ENCODE measurements at places on chromosomes 2 and 18. TPM values are rescaled to one million over a fixed set of nuclear protein-coding genes. Genes with fewer than 3 reads are reported as not detected.

The SLC9A4 gene
- not detected for polyA plus RNA-seq

DNA sequence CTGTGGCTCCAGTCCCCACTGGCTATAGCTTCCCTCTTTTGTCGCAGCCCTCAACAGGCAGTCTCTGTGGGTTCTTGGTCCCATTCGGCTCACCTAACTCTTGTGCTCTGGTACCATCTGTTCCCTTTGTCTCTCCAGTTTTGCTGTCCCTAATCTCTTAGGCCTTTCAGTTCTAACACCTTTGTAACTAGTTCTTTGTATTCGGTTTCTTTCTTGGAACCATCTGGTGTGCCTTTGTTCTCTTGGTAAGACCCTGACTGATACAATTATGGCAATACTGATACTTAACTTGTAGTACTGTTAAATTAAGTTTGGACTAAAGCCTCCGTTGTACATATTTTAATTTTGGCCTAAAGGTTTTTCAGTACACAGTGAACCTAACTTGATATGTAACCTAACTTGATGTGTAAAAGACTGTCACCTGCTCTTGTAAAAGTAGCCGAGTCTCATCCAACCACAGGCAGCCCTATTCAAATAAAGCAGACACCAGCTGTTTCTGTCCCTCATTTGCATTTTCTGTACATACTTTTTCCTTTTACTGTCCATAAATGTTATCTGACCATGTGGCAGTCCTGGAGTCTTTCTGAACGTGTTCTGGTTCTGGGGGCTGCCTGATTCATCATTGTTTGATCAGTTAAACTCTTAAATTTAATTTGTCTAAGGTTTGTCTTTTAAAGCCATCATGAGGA is 4.8 kb upstream of the MRPL44 start:
- no peak overlapping the region for H3K27ac ChIP-seq
- no peaks in the 10 kb centered on the region for H3K36me3 ChIP-seq
- DNase-seq: peak; percentile 42
- no peaks in the 10 kb centered on the region for H3K27me3 ChIP-seq
- no peak overlapping the region for H3K4me3 ChIP-seq
- H3K4me1 ChIP-seq: peaks cover 12% of the 10 kb centered on the region

The NAT8 gene
- polyA plus RNA-seq: not detected

- H3K27me3 ChIP-seq: no peaks in the 10 kb centered on the region
- no peak overlapping the region for H3K4me3 ChIP-seq
- H3K4me1 ChIP-seq: no peaks in the 10 kb centered on the region
- H3K36me3 ChIP-seq: no peaks in the 10 kb centered on the region
Measured at GRCh38 chr2:188850786-188851185, 123.4 kb upstream of the COL3A1 start.

- H3K27me3 ChIP-seq: peaks cover 83% of the 10 kb centered on the region
- H3K27ac ChIP-seq: no peak overlapping the region
- H3K36me3 ChIP-seq: no peaks in the 10 kb centered on the region
Measured at GRCh38 chr2:45000341-45000901, 8.8 kb downstream of the SIX2 start.

DNA sequence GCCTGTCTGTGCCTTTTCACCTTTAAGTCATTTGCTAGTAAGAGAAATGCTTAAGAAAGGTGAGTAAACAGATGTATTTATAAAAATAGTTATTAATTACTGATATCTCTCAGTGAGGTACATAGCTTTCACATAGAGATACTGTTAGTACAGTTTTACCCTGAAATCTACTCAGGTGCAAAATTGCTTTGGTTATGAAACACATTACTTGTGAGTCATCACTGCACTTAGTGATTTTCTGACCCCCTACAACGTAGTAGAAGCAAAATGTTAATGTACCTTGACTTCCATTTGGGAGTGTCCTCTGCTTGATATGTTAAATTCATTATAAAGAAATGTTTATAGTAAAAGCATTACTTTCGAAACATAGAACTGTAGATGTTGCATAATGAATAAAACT is 6.5 kb downstream of the GLS start:
- H3K4me3 ChIP-seq: no peak overlapping the region
- H3K27ac ChIP-seq: no peak overlapping the region
- no peaks in the 10 kb centered on the region for H3K4me1 ChIP-seq
- no peaks in the 10 kb centered on the region for H3K27me3 ChIP-seq
- no peak for DNase-seq
- H3K36me3 ChIP-seq: peaks cover 2% of the 10 kb centered on the region

DNA sequence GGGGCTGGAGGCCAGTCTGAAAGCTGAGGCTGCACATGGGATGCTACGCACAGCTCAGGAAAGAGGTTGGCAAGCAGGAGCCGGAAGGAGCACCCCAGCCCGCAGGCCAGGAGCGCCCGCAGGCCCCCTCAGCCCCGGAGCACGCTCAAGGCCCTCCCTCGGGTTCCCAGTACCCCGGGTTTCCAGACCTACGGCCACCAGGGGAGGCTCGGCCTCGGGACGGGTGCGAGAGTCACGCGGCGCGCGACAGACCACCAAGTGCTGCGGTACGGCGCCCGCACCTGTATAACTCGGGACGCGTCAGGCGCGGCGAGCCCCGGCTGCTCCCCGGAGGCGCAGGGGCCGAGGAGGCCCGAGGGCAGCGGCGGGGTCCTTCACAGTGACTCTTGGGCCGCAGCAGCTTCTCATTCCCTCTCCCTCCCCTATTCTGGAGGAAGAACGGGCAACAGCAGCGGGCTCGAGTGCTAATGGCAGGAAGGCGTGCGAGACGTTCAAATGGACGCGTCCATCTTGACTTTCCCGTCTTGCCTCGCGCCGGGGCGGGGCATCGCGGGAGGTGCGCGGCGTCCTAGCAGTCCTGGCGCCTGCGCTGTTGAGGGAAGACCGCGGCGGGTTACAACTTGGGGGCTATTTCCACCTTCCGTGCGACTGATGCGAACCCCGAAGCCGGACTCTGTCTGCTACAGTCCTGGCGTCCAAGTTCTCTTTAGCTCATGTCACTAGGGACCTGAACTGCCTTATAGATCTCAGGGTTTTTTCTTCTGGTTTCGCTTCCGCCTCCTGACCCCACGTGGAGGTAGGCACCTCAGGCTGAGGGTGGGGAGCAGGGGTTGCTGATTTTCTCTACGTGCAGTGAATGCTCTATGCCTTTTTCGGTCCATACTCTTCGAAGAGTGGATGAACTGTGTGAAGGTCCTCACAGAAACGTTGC is at the start of gene ANAPC1:
ANAPC1 (minus strand) TSS at position 533 of the 931 bp plus-strand sequence. CDS start 3,368 bp downstream, outside the sequence.
- H3K4me3 ChIP-seq: peak within 1 kb of the TSS; percentile 82
- peaks cover 3% of the 10 kb centered on the region for H3K36me3 ChIP-seq
- H3K4me1 ChIP-seq: peaks cover 7% of the 10 kb centered on the region
- peak within 1 kb of the TSS; percentile 88 for H3K27ac ChIP-seq
- H3K27me3 ChIP-seq: no peaks in the 10 kb centered on the region
- DNase-seq: peak; percentile 91

All from muscle of leg (tissue), 16 donors.